ENCODE measurements at places on chromosomes 16 and 17. TPM values are rescaled to one million over a fixed set of nuclear protein-coding genes. Genes with fewer than 3 reads are reported as not detected.

- DNase-seq = no peak
These were observed 5.8 kb upstream of the CBX4 start for GRCh38 chr17:79844869-79845600.

DNA sequence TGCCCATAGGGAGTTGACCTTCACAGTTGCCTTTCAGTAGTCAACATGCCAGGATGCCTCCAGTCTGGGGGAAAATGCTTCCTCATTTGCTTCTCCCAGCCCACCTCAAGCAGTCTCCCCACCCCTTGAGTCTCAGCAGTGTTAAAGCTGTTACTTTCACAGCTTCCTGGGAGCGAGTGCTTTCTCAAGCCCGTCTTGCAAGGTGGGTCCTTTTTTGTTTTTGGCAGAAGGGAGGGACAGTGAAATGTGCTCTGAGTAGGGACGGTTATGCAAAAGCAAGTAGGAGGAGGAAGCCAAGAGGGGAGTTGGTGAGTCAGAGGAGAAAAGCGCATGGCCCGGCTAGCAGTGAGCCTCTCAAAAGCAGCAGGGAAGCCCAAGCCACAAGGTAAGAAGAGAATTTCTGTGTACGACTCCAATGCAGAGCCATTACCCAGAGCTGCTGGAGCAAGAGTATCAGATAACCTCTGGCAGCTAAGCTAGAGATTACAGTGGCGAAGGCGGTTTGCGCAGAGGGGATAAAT, at the start of gene CHST4:
CHST4 (plus strand) TSS at position 316 of the 521 bp plus-strand sequence. CDS start 10,252 bp downstream, outside the sequence.
- DNase-seq = no peak

- DNase-seq = no peak
These were observed 21.1 kb downstream of the SMYD4 start for GRCh38 chr17:1808644-1809043.

GRCh38 chr17:67411397-67411796, 34.3 kb downstream of the PITPNC1 start:
- no peak for DNase-seq

DNA sequence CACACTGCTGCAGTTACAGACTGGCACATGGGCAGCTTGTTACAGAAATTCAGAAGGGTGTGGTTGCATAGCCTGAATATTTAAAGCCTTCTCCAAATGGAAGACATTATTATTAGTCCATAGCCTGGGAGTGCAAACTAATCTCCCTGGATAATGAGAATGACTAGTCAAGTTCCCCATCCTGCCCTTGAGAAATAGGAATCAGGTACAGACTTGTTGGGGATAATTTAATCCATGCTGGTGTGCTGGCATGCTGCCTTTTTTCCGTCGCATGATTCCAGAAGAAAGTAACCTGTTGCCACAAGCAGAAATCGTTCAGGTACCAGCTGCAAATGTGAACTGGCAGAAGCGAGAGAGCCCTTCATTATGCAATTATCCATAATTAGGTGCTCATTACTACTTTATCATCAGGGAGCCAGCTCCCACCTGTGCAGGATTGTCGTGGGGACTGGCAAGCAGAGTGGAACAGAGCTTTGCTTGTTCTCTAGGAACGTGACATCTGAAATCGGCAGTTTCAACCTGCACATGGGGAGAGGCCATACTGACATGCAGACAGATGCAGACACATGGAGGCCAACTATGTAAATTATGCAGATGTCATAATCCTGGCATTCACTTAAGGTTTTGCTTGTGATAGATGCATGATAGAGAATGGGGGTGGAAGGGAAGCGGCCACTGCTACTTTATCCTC, 419.4 kb downstream of the PMP22 start:
- no peak for DNase-seq

DNA sequence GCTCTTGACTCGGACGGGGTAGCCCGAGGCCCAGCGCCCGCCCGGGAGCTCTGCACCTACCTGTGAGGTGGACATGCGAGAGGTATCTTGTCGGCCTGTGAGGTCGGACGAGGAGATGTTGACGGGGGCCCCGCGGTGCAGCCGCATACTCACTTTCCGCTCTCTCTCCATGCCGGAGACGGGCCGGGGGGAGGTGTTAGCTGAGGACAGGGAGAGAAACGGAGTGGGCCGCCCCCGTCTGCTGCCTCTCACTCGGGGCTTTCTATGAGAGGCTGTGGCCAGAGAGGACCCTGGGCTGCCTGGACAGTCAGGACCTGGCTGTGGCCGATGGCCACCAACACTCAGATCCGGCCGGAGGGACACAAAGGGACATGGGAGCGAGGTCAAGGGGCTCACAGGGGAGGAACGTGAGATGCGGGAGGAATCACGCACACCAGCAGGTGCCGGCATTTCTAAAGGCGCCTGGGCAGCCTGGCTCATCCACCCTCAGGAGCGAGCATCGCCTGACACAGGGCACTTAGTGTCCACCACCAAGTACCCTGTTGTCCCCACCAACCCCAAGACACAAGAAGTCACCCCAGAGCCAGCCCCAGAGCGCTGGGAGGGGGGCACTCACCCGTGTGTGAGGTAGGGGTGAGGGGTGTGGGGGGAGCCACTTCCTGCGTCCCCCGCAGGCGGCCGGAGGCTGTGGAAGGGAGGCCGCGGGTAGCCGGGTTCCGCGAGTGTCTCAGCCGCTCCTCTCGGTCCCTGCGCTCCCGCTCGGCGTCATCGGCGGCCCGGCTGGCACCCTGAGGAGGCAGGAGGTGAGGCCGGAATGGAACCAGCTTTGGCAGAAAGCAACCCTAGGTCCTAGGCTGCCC, 20.2 kb downstream of the SLC16A3 start:
- no peak for DNase-seq

GRCh38 chr17:61461967-61462718, 9.9 kb downstream of the TBX4 start:
- no peak for DNase-seq

DNA sequence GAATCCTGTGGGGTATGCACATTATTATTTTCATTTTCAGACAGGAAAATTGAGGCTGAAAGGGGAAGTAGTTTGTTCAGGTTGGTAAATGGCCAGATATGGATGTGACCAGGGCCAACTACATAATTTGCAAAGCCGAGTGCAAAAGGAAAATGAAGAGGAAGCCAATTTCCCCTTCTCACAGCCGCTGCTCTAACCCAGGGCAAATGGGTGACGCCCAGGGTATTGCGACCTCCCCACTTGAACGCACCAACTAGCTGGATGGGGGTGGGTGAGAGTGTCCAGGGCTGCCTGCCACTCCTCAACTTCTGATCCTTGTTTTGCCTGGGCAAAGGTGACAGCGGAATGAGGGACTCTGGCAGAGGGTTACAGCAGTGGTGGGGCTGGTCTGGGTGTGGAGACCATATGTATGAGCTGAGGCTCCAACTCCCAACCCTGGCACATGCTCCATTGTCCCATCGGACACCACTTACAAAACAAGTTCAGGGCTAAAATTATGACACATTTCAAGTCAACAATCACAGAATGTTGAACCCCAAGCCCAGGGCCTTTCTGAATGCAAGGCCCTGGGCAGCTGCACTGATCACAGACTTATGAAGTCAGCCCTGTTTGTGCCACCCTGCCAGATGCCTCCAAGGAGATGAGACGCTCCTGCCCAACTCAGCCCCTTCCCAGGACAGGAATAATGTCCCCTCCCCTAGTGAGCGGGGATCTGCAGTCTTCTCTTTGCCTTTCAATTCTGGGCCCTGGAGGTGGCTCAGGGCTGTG, 1.7 kb downstream of the ANKRD40CL start:
- DNase-seq = peak; percentile 68

- no peak for DNase-seq
These were observed 42.8 kb downstream of the COG7 start for GRCh38 chr16:23410176-23410575.

GRCh38 chr17:73342050-73342522, 30.3 kb upstream of the CDC42EP4 start:
- peak; percentile 86 for DNase-seq

DNA sequence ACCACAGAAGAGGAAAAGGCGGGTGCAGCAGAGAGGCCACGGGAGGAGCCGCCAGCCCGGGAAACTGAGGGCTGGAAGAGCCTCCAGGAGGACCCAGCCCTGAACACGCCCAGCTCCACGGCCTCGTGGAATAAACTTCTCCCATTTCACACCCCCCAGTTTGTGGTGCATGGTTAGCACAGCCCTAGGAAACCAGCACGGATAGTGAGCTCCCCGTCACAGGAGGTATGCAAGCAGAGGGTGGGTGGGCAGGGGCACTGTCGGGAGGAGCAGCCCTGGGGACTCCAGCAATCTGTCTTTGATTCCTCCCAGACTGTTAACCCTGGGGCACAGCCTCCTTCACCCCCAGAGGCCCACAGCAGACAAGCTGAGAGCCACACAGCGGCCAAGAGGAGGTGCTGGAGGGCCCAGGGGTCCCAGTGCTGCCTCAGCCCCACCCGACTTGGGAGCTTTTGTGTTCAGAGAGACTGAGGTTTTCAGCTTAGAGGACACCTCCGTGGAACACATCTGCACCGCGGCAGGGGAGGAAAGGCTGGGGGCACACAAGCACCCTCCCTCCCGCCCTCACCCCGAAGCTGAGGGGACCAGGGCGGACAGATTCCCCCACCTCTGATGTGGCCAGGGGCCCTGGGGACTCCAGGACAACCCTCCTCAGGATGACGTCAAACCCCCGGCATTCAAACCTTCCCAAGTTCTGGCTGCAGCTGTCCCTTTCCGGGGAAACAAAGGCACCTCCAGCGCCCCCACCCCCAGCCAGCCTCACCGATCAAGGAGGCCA, 1.7 kb upstream of the IL17C start:
- no peak for DNase-seq

- no peak for DNase-seq
These were observed 19.2 kb downstream of the STRADA start for GRCh38 chr17:63722403-63722802.

DNA sequence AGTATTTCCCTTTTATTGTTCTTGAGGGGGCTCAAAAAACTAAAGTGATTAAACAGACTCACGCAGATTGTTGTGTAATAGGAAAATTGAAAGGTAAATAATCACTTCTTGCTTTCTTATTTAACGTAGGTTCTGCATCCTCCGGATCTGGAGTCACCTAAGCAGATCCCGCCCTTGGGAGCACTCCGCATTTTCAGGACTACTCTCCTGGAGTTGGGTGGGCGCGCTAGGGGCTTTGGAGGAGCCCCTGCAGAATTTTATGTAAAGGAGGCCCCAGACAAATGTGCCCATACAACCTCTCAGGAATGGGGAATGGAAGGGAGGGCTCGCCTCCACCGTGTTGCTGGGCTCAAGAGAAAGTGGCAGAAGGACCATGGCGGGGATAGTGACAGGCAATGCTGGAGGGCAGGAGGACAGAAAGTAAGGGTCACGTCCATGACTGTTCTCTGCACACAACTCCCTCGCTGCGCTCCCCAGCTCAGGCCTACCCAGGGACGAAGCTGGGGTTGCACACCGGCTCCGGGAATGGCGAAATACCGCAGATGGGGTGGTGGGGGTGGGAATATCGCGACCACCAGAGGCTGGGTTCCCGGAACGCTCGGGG, 8.3 kb downstream of the MT2A start:
- no peak for DNase-seq

- DNase-seq = no peak
These were observed 1128.6 kb downstream of the CDH8 start for GRCh38 chr16:60907645-60908044.

GRCh38 chr16:1781758-1782407, 488 bp downstream of the SPSB3 start:
- peak; percentile 30 for DNase-seq

DNA sequence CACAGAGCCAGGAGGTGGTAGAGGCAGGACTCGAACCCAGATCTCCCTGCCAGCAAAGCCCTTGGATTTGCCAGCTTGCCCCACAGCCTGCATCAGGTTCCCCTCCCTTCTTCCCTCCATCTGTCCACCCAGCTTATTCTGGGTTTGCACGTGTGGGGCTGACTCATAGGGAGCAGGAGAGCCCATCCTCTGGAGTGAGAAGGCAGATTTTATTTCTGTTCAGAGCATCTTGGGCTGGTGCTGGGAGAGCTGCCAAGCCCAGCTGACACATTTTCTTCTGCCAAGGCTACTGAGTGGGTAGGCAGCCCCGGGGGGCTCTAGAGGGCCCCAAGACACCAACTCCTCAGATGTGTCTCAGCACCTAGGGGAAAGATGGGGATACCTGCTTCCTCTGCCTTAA, 106.3 kb upstream of the CRHR1 start:
- DNase-seq = no peak

GRCh38 chr17:39092692-39093230, 58.7 kb downstream of the PLXDC1 start:
- DNase-seq = no peak

The KRT31 gene
- not detected for total RNA-seq
